ENCODE measurements at places on chromosomes 11 and 22. TPM values are rescaled to one million over a fixed set of nuclear protein-coding genes. Genes with fewer than 3 reads are reported as not detected.

Gene CASP12
- not detected for total RNA-seq

Gene SPDYC
- not detected for total RNA-seq

Gene SNX32
- 0.60 TPM for total RNA-seq

Gene PLEKHB1
- total RNA-seq: 9.8 TPM

Gene MPPED2
- not detected for total RNA-seq

Gene SCGB1C1
- not detected for total RNA-seq

Gene CSNK2A3
- total RNA-seq: 1.5 TPM

Gene MS4A15
- not detected for total RNA-seq

Gene MS4A5
- not detected for total RNA-seq

Gene AGBL2
- 3.3 TPM for total RNA-seq

Gene CALCB
- 0.60 TPM for total RNA-seq

Gene DNAJB7
- total RNA-seq: 24.9 TPM

Gene MRGPRX4
- not detected for total RNA-seq

Gene WNT11
- total RNA-seq: 2.4 TPM

Gene JAML
- total RNA-seq: 3.2 TPM

Gene C11orf87
- total RNA-seq: not detected

Gene APOBEC3B
- total RNA-seq: 10.9 TPM

Gene BIK
- 10.1 TPM for total RNA-seq

Gene LGR4
- 165 TPM for total RNA-seq

Gene KCNJ1
- not detected for total RNA-seq

Gene MPZL3
- total RNA-seq: 4.1 TPM

Gene C11orf97
- total RNA-seq: not detected

Gene CARS1
- total RNA-seq: 56.7 TPM

Gene APOL6
- total RNA-seq: 34.8 TPM

Gene OVCH2
- not detected for total RNA-seq

Gene SHANK3
- total RNA-seq: 30.3 TPM

Gene COPB1
- 32.6 TPM for total RNA-seq

Gene OR10A3
- total RNA-seq: not detected

Gene IL17REL
- 2.2 TPM for total RNA-seq

Gene GLYAT
- not detected for total RNA-seq

Gene OR2D3
- total RNA-seq: not detected
